Activated naive CD4-positive, alpha-beta T cell treated with anti-CD3 and anti-CD28 coated beads, Interleukin-2, amount 50 U/mL, for 16 hours (primary cell): ENCODE measurements at places on chromosomes 7 and 10.

DNA sequence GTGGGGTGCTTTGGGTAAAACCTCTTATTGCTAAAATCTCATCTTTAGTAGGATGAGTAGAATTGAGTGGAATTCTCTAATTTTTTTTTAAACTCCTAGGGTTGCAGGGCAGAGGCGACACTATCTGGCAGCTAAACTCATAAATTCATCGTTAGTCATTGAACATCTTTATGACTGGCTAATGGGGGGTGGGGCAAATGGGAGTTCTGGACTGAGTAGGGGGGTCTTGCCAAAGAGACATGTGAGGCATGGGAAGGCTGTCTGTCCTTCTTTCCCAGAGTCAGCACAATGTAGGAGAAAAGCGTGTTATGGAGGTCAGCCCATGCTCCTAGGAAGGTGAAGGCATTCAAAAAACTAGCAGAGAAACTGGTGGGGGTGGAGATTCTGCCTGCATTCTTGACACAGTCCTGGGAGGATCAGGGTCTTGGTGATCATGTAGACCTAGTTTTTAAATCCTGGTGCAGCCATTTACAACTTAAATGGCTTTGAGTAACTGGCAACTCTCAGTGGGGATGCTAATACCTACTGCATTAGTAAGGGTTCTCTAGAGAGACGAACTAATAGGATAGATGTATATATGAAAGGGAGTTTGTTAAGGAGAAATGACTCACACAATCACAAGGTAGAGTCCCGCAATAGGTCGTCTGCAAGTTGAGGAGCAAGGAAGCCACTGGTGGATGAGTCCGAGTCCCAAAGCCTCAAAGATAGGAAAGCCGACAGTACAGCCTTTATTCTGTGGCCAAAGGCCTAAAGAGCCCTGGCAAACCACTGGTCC is 47.7 kb downstream of the EMX2 start:
- DNase-seq = no peak

GRCh38 chr10:60937022-60937421 is 7.0 kb downstream of the RHOBTB1 start:
- no peak for DNase-seq

- DNase-seq = no peak
Observed at GRCh38 chr10:5070648-5071410, 23.4 kb upstream of the AKR1C3 start.

GRCh38 chr7:117323851-117324711 is 1.2 kb upstream of the WNT2 start:
- no peak for DNase-seq

DNA sequence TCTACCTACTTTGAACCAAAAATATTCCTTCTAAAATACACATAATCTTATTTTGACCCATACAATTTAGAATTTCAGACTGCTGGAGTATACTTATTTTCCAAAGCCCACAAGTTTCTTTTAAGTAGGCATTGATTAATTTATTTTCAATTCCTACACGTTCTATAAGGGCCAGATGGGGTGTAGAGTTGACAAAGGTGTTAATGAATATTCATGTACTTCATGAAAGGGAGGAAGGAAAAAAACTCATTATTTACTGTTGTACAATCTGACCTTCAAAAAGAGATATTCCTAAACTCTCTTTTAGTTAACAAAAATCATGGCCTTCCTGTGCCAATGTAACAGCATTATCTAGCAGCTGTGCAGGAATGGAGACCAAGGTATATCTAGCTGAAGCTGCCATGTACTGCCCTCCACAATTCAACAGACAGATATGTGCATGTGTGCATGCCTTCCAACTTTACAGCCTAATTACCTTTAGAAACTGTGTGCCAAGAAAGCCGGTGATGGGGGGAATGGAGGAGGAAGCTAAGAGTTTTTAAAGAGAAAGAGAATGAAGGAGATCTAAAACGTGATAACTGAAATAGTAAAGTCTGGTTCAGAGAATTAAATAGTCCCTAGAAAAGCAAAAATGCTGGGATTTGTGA is 108.9 kb downstream of the UPF2 start:
- no peak for DNase-seq

DNA sequence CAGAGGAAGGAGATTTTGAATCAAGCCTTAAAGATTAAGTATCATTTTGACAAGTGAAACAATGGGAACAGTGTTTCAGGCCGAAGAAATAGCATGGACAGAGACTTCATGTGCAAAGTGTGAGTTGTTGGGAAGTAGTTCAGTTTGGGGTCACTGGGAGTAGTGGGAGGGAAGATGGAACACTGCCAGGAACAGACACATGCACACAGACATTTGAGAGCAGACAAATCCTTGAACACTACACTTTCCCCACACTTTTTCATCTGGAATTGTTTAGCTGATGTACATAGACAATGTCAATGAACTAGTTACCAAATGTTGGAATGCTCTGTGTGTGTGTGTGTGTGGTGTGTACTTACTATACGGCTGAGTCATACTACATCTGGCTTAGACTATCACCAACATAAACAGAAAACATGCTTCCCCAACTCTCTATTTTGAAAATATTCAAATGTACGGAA is 52.4 kb upstream of the LRRC17 start:
- no peak for DNase-seq

GRCh38 chr7:80097756-80098155 is 36.9 kb upstream of the GNAI1 start:
- no peak for DNase-seq

DNA sequence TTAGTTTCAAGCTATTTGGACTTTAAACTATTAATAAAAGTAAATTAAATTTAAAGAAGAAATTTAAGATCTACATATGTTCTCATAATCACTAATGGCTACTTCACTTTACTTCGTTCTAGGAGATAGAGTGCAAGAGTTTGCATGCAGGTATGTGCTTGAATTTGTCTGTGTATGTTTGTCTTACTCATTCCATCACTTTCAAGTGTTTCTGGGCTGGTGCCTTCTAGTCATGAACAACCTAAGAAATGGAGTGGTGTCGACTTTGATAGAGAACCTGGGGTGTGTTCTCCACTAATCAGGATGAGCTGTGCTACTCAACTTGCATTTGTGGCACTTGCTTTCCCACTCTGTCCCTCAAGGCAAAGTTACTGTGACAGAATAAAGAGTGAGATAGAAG is 169.9 kb downstream of the KCND2 start:
- no peak for DNase-seq
